Stimulated activated CD4-positive, alpha-beta T cell treated with anti-CD3 and anti-CD28 coated beads, TNF-alpha, amount 100 ng/mL, for 1 hour (primary cell): ENCODE measurements at places on chromosomes 7 and 10.

DNA sequence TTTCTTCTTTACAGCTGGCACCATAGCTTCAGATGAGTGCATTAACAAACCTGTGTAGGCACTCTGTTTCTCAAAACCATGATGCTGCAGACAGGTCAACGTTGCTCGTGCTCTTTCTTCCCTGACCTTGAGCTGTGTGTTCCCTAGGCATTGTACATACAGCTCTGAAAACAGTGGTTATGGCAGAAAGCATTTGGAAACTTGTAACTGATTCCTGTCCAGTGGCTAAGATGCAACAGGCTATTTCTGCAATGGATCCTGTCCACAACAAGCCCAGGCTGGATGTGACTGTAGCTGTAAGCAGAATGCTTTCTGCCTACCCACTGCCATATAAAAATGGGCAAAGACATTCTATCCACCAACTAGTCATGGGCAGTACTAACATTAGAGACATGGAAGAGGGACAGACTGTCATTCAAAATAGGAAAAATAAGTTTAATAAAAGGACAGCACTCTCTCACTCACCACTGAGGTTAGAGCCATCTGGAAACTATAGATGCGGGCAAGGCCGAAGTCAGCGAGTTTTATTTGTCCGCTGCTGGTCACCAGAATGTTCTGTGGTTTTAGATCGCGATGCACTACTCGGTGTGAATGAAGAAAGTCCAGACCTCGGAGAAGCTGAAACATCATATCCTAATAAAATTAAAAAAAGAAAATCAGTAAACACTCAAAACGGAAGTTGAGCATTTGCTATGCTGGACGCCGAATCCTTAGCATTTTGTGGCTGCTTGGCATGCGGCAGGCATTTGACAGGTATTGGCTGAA is 111.0 kb downstream of the CDK6 start:
- DNase-seq, result no peak

- no peak for DNase-seq
These were observed 56.9 kb upstream of the FAM133B start for GRCh38 chr7:92647011-92647625.

- no peak for DNase-seq
These were observed 8.8 kb upstream of the SMKR1 start for GRCh38 chr7:129493555-129493954.

GRCh38 chr7:132292803-132293202 is 283.5 kb downstream of the PLXNA4 start:
- DNase-seq, result no peak

- no peak for DNase-seq
These were observed 58.4 kb downstream of the MAPK8 start for GRCh38 chr10:48364659-48365405.

DNA sequence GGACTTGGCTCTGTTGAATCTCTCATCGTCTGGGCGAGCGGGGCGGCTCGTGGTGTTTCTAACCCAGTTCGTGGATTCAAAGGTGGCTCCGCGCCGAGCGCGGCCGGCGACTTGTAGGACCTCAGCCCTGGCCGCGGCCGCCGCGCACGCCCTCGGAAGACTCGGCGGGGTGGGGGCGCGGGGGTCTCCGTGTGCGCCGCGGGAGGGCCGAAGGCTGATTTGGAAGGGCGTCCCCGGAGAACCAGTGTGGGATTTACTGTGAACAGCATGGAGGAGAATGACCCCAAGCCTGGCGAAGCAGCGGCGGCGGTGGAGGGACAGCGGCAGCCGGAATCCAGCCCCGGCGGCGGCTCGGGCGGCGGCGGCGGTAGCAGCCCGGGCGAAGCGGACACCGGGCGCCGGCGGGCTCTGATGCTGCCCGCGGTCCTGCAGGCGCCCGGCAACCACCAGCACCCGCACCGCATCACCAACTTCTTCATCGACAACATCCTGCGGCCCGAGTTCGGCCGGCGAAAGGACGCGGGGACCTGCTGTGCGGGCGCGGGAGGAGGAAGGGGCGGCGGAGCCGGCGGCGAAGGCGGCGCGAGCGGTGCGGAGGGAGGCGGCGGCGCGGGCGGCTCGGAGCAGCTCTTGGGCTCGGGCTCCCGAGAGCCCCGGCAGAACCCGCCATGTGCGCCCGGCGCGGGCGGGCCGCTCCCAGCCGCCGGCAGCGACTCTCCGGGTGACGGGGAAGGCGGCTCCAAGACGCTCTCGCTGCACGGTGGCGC is at the start of gene EN2:
Gene EN2 (plus strand): TSS at position 19 of the 767 bp plus-strand sequence. CDS start 249 bp downstream, at position 268.
- no peak for DNase-seq

- DNase-seq, result no peak
These were observed 99.1 kb downstream of the GRID1 start for GRCh38 chr10:86267286-86268195.

DNA sequence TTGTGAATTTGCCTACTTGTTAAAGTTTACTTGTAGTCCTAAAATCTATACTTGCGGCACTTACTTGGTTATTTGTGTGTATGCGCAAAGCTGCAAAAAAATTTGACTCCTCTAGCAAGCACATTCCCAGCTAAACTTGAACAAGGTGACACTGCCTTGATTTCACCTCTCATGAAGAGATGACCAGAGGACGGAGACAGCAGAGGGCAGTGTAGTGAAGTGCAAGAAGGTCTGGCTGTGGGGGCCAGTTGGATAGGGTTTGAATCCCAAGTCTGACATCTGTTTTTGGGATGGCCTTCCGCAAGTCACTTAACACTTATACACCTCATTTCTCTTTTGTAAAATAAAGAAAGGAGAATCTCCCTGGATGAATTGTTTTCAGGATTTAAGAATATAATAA is 15.7 kb downstream of the SLK start:
- no peak for DNase-seq

- DNase-seq, result no peak
These were observed 360.5 kb downstream of the FGFR2 start for GRCh38 chr10:121237718-121238117.

- no peak for DNase-seq
These were observed 38.8 kb downstream of the RAMP3 start for GRCh38 chr7:45196374-45196773.

- no peak for DNase-seq
These were observed 84.9 kb upstream of the ZNF716 start for GRCh38 chr7:57364933-57365710.

- no peak for DNase-seq
These were observed 78.3 kb upstream of the KMT2C start for GRCh38 chr7:152513861-152514770.

DNA sequence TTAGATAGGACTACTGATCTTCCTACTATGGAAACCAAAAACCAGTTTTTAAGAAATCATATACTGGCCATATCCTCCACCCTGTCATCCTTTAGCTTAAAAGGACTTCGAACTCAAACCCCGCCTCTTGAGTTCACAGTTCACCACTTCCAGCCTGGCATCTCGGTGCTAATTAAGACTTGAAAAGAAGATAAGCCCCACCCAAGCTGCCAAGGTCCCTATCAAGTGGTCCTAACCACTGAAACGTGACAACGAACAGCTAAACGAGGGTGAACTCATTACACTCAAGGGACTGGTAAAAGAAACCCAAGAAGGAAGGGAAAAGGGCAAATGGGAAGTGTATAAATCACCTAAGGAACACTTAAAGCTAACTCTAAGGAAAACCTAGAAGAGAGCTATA is 16.1 kb downstream of the COL17A1 start:
- no peak for DNase-seq

- DNase-seq, result no peak
These were observed 1148.0 kb upstream of the CELF2 start for GRCh38 chr10:9869606-9870176.

GRCh38 chr10:109019001-109019424 is 904.3 kb downstream of the XPNPEP1 start:
- no peak for DNase-seq

GRCh38 chr10:71033396-71033980 is 145.1 kb upstream of the PCBD1 start:
- no peak for DNase-seq

GRCh38 chr7:150756858-150757257 is 19.6 kb downstream of the GIMAP5 start:
- DNase-seq, result no peak

DNA sequence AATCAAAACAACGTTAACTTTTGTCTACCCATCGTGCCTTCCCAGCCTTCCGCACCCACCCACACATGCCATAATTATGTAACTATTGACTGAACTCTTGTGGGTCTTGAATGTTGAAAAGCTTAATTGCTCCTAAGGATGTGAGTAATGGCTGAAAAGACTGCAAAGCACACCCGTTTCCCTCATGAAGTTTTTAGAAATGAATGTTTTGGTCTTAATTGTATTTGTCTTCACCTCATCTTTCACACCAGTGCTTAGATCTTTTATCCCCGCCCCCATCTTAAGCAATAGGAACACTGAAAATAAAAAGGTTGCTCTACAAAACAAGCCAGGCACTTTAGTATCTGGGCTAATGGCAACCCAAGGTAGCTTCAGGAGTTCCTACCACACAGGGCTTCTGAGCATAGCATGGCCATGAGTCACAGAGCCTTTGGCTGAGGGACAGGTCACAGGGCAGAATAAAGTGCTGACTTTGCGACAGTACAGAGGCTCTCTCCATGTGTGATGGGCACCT is 690.5 kb downstream of the PARD3 start:
- no peak for DNase-seq

DNA sequence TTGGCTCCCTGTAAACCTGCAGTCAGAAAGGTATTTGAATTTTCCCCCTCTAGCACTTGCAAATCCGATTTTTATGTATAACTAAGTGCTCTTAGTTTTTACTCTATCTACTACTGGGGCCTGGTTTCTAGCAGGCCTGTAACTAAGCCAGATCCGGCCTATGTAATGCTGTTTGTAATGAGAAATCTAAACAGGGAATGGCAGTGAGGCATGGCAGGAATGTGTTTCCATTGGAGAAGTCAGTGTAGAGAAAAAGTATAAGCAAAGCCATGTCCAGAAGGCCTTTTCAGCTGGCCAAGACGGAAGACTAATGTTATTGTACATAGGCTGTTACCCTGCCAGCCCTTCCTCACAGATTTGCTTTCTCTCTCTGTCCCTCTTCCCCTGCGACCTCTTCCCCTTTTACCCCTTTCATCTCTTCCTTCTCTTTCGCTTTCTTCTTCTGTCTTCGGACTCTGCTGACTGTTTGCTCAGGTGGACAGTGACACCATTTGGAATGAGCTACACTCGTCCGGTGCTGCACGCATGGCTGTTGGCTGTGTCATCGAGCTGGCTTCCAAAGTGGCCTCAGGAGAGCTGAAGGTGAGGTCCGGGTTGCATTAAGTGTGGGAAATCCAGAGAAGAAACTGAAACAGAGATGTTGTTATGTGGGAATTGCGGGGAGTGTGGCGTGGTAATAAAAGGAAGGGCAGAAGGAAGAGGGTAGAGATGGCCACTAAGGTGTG is 297.5 kb downstream of the HDAC9 start:
- no peak for DNase-seq

- DNase-seq, result no peak
These were observed 81.1 kb downstream of the NOC3L start for GRCh38 chr10:94281654-94282053.

DNA sequence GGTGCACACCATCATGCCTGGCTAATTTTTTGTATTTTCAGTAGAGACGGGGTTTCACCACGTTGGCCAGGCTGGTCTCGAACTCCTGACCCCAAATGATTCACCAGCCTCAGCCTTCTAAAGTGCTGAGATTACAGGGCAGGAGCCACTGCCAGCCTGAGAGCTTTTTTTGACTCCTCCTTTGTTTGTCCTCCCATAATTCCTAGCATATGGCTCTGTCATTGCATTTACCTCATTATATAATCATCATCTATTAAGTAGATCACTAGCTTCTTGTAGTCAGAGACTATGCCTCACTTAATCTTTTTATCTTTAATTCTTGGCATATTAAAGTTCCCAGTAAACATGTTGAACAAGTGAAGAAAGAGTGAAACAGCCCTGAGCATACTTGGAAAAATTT is 82.1 kb downstream of the CPEB3 start:
- DNase-seq, result no peak

GRCh38 chr10:3074145-3074665 is 6.9 kb downstream of the PFKP start:
- no peak for DNase-seq
